ENCODE measurements at places on chromosomes 4 and X. TPM values are rescaled to one million over a fixed set of nuclear protein-coding genes. Genes with fewer than 3 reads are reported as not detected.

GRCh38 chr4:26812049-26812714 is 48.5 kb upstream of the STIM2 start:
- no peak for DNase-seq

DNA sequence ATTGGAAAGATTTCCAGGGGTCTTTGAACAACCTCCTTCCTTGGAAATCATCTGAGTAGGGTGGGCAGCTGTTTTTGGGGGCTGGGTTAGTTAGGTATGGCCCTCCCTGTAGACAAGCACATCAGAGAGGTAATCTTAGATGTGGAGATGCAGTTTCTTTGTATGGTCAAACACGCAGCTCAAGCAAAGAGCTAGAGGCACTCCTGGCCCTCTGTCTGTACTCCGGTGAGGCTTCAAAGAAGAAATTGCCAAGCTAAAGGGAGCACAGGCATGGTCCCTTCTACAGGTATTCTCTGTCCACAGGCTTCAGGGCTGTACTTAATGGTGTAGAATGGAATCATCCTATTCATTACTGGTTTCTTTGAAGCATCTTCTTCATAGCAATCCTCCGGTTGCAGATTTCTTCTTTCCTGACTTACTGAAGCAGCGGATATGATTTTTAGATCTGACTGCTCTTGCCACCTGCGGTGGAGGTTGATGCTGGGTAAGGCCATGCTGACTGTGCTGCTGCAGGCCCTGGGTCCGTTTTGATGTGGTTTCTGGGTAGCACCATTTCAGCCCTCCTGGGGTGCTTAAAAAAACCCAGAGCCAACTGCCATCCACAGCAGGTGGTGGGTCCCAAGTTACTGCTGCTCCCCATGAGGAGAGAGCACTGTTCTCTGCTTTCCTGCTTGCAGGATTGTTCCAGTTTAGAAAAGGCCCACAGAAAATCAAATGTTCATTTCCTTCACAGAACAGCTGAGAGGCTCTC is 318.9 kb upstream of the GATB start:
- no peak for DNase-seq

DNA sequence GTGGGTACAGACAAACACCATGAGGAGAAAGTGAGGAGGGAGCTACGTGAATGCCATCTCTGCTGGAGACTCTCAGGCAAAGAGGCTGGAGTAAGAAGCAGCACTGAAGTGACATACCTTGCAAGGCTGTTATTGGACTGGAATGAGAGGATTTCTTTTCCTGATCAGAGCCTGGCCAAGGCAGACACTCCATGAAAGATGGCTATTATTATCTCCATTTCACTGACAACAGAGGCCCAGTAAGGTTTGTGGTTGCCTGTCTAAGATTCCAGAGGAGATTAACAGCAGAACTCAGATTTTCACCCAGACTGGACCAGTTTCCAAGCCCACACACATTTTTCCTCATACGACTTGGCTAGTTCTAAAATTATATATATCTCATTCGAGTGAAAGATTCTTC is 162.0 kb upstream of the EOLA2 start:
- no peak for DNase-seq

- no peak for DNase-seq
Measured at GRCh38 chr4:144350706-144351105, 210.2 kb upstream of the GYPA start.

DNA sequence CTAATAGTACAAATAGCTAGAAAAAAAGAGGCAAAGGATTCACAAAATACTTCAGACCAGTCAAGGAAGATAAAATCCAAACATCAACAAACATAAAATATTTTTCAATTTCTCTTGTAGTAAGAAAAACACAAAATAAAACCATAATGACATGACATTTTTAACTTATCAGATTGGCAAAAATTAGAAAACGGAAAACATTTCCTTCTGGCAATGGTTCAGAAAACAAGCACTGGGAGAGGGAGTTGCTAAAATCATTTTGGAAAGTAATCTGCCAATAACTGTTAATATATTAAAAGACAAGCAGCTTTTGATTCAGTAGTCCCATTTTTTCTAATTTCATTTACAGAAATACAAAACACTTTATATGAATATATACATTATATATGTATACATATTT is 26.1 kb downstream of the TKTL2 start:
- DNase-seq: no peak

Gene MAGEA9B
- not detected for polyA plus RNA-seq

DNA sequence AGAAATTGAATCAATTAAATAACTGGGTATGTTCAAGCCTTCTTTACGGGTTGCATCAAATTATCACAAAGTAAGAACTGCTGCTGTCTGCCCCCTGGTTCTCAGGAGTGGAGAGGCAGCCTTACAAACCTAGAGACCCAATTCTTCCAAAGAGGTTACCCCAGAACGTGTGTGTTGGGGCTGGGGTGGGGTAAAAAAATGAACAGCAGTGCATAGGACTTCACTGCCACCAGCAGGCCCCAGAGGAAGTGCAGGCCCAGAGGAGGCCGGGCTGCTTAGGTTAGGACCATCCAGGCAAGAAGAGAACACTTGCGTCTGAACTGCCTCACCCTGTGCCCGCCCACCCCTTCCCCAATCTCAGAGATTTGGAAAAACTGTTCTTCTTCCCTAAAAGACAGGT is 1.5 kb upstream of the NWD2 start:
- no peak for DNase-seq

Gene UGT8
- polyA plus RNA-seq: 55.7 TPM
